ENCODE measurements at places on chromosomes 13 and 19.

DNA sequence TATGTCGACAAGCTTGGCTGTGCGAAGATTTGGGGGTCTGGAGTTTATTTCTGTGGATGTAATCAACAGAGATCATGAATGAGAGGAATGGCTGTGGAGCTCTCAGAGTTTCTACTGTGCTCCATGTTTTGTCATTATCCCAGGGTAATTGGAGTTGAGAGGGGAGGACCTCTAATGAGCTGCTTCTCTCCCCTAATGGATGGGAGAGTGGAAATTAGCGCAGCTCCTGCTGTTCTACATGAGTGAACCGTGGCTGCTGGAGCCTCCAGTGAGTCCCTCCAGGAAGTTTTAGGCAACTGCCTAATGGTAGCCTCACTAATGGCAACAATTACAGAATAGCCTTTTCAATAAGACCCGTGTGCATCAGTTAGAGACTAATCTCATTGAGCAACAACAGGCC lies 31.3 kb upstream of the FGF9 start:
- DNase-seq: no peak

- no peak for DNase-seq
Measured at GRCh38 chr13:113972451-113973217, 1.2 kb downstream of the C13orf46 start.

GRCh38 chr13:45339867-45340266 lies 1.1 kb downstream of the TPT1 start:
- no peak for DNase-seq

DNA sequence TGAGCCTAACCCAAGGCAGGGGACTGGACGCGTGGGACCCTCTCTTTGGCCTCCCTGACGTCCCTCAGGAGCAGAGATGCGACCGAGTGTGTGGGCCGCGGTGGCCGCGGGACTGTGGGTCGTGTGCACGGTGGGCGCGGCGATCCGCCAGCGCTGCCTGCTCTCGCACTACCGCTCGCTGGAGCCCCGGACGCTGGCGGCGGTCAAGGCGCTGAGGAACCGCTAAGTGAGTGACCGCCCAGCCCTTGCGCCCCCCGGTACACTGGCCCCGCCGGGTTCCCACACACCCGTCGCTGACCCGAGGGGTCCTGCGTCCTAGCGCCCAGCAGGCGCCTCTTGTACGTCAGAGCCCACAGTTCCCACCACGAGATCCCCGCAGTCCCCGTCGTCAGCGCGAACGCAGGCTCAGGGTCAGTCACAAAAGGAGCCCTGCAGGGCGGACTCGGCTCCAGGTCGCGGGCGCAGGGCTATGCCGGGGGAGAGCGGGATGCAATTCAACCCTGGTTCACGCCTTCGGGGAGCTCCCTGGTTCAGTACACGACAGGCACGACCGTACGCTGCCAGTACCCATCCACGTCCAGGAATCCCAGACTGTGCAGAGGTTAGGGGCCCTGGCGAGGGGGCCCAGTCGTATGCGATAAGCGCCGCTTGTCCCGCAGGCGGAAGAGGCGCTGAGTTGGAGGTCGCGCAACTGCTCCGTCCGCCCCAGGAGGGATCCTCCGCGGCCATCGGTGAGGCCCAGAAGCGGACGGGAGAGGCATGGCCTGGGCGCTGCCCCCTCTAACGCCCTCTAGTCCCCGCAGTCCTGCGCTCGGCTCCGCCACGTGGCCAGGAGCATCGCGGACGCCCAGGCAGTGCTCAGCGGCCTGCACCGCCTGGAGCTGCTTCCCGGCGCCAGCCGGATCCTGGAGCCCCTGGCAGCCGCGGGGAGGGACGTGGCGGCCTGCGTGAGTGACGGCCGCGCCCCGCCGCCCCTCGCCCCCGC lies 3.6 kb upstream of the IFNL2 start:
- DNase-seq: no peak

DNA sequence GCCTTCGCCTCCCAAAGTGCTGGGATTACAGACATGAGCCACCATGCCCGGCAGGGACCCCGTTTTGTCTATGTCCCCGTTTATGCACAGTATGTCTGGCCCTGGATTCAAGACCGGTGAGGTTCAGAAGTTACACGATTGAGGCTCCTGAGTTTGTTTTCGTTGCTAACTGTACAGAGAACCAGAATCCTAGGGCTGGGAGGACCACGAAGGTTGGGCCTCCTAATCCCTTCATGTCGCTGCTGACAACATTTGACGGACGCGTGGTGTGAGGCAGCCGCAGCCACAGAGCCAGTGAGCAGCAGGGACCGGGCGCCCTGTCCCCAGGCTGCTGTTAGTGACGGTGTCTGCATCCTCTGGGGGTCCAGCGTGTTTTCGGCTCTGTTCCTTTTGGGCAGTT lies 91.4 kb downstream of the ATP11A start:
- peak; percentile 19 for DNase-seq

DNA sequence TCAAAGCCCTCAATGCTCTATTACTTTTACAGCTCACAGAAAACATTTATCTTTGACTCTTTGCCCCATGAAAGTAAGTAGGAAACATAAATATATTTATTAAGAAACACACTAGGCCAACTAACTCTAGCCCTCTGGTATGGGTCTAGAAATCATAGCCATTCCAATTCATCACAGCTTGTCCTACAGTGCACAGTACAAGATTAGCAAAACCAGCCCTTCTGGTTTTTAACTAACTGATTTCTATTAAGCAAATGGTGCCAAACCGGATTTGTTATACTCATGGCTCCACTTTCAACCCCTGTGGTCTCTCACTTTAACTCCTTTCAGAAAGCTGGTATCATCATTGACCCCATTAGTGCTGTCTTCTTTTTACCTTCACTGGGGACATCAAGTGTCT lies 5.6 kb upstream of the LRRC63 start:
- no peak for DNase-seq

- DNase-seq: no peak
Measured at GRCh38 chr19:1961000-1961883, 20.3 kb downstream of the CSNK1G2 start.

DNA sequence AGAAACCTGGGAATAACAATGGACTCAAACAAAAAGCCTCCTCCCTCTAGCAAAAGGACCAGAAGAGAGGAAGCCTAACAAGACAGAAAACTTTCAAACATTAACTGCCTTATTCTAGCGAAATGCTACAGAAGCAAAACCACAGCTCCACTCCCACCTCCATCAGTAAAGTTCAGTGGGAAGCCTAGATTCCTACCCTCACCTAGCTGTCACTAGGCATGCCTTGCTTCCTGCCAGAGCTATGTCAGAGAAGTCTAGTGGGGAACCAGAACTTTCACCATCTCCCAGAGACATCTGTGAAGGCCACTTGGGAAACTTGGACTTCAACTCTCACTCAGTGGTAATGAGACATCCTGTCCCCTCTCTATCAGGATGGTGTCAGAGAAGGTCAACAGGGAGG lies 37.1 kb downstream of the DPY19L3 start:
- DNase-seq: no peak

DNA sequence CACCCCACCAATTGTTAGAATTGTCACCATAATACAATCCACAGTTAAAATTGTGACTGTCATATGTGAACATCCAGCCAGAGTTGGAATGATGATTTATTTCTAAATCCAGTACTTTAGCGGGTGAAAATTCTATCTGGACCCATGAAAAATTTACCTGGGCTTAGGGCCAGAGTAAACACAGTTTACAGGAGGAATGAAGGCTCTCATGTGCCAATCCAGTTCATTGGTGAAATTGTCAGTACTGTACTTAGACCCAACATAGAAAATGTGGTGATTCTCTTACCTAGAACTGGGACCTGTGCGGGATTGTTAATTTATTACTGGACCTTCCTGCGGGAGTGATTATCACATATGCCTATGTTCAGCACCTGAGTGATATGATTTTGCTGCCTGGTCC lies 27.3 kb upstream of the ZNF681 start:
- DNase-seq: no peak

DNA sequence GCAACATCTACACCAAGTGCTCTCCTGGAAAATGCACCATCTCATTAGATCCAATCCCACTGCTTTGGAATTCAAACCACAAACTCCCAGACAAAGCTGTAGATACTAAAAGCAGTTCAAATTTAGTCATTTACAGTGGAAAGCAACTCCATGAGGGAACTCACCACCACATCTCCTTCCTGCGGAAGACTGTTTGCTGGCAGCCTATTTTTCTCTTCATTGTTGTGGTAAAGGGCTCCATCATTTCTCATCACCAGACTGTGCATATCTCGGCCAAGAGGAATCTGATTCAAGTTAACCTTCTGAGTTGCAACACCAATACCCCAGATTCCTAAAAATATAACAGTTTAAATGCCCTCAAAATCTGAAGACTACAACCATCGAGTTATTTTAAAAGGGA lies 8.4 kb downstream of the SPRYD7 start:
- DNase-seq: no peak

GRCh38 chr19:18429717-18430416 lies 8.1 kb downstream of the ISYNA1 start:
- no peak for DNase-seq

DNA sequence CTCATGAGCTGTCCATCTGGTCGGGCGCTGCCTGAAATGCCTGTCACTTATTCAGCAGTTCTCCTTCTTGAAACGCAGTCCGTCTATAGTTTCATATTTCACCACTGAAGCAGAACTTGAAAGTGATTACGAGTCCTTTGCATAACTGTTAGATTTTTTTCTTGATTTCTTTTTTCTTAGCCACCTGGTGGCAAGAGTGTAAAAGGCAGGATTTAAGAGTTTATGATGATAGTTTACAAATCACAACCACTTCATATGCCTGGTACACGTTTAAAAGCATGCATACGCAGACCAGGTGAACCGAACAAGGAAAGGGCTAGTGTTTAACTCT lies 45.8 kb downstream of the GGACT start:
- DNase-seq: peak; percentile 22

DNA sequence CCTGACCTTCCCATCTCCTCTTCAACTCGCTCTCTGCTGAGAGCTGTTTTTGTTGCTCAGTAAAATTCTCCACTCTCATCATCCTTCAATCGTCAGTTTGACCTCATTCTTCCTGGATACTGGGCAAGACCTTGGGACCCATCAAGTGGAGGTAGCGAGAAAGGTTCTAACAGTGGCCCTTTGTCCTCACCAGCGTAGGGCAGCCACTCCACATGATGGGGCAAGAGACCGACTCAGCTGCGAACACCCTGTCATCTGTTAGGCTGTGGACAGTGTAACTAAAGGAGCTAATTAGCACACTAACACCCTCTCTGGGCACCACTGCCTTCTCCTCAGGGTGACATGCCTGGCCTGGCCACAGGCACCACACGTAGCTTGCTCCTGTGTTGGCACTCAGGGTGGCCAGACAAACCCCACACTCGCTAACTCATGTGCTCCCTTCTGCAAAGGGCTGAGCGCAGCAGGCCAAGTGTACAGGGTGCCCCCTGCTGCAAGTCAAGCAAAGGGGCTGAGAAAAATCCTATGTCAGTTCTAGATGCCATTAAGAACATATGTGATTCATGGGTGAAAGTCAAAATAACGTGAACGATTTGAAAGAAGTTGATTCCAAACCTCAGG lies 1216.0 kb downstream of the SLITRK5 start:
- peak; percentile 26 for DNase-seq

GRCh38 chr19:6297202-6297601 lies 17.4 kb upstream of the MLLT1 start:
- DNase-seq: no peak

GRCh38 chr19:512547-513365 lies 5.5 kb downstream of the TPGS1 start:
- DNase-seq: no peak

- DNase-seq: no peak
Measured at GRCh38 chr13:105878119-105878700, 657.3 kb downstream of the EFNB2 start.

DNA sequence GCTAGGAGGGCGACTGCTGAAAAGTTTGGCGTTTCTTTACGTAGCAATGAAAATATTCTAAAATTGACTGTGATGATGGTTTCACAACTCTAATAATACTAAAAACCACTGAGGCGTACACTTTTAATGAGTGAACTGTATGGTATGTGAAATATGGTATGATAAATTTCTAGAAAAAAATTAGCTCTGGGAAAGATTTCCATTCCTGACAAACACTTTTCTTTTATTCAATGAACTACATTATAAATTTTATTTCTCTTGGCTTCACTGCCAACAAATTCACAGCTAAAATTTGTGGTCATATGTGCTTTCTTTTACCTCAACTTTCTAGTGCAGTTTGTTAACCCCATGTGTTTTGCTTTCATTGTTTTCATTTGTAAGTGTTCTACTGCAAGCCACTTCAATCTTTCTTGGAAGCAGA lies 11.1 kb downstream of the ZC3H13 start:
- DNase-seq: no peak

DNA sequence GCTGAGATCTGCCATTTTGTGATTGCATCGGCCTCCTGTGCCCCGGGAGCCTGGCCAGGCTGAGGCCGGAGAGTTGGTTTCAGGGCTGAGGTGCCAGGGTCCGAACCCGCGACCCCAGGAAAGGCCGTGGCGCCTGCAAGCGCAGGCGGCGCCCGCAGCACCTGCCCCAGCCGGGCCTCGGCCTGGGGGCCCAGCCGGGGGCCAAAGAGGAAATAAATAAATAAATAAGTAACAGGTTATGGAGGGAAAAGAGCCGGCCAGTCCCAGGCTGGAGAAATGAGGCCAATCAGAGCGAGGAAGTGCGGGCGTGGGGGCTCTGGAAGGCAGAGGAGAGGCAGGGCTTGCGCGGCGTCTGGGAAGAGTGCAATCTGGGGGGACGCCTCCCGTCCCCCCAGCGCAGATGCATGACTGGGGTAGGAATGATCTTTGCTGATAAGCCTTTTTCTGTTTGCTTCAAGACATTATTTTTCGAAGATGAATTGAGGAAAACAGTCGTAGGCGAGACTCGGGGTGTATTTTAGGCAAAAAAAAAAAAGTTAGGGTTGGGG lies 145.6 kb upstream of the ZNF536 start:
- peak; percentile 41 for DNase-seq

GRCh38 chr19:4372165-4373012 lies 28.0 kb downstream of the SH3GL1 start:
- DNase-seq: no peak

GRCh38 chr19:947090-947706 lies 21.4 kb downstream of the ARID3A start:
- DNase-seq: no peak

GRCh38 chr19:18774782-18775444 lies 16.2 kb downstream of the COMP start:
- DNase-seq: no peak

- DNase-seq: no peak
Measured at GRCh38 chr13:65330287-65330686, 1899.8 kb downstream of the PCDH9 start.

- no peak for DNase-seq
Measured at GRCh38 chr13:72570019-72570418, 157.4 kb downstream of the MZT1 start.

GRCh38 chr19:23287620-23288019 lies 37.4 kb upstream of the ZNF724 start:
- peak; percentile 14 for DNase-seq

- DNase-seq: no peak
Measured at GRCh38 chr19:53034054-53034453, 10.5 kb upstream of the ERVV-2 start.

DNA sequence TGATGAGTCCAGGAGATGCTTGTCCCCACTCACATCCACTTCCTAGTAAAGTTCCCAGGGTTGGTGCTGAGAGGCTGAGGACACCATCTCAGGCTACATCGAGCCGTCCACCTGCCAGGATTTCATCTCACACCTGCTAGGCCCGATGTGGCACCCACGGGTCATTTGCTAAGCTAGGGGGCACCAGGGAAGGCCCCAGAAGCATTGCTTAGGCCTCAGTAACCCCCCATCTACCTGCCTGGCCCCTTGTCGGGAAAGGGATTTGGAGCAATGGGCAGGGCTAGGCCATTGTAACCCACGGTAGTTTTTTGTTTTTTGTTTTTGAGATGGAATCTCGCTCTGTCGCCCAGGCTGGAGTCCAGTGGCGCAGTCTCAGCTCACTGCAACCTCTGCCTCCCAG lies 51.8 kb downstream of the F2RL3 start:
- DNase-seq: no peak
